T-cell (primary cell): ENCODE measurements at places on chromosomes 1 and 21.

DNA sequence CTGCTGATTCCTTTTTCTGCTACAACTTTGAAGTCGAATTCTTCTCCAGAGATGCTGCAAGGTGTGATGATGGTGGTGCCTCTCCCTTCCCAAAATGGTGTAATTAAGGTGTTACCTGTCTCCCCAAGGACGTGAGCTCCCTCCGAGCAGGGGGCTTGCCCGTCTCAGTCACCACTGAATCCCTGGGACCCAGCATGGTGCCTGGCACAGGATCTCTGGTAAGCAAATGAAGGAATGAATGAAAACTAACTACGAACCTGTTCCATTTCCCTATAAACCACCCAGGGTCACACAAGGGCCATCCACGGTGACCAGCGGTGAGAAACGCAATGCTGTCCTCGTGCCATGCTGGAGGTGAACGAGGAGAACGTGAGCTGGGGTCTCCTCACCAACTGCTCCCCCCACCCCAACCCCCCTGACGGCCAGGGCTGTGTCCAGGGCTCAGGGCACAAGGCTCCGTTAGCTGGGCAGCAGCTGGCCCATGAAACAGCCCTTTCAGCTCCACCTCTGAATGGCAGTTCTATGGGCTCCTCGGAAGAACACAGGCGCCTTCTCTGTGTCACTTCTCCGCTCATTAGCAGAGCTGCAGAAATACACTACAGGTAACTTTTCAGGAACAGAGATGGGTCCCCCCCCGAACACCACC is 2.2 kb upstream of the MATN1 start:
- no peak for DNase-seq

DNA sequence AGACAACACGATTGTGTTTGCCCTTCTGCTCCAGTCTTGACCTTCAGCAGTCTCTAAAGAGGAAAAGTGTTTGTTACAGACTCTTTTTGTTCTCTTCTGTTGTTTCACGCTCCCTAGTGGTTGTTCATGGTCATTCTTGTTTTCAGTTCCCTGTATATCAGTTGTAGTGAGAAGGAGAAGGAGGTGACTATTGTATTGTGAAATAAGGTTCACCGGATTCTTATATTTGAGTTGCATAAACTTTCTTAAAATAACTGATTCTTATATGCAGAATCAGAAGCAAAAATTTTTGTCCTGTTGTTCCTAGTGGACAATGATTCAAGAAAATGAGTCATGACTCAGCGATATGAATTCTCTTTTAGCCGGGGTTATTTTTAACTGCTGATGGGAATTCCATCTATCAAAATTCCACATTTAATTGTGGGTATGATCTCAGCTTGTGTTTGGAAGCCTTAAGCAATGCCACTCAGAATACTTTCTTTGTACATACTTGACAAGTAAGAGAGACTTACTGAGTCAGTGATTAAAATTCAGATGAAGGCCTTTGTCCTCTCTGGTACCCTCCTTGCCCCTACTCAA is 152.2 kb downstream of the CLEC20A start:
- DNase-seq, result no peak

DNA sequence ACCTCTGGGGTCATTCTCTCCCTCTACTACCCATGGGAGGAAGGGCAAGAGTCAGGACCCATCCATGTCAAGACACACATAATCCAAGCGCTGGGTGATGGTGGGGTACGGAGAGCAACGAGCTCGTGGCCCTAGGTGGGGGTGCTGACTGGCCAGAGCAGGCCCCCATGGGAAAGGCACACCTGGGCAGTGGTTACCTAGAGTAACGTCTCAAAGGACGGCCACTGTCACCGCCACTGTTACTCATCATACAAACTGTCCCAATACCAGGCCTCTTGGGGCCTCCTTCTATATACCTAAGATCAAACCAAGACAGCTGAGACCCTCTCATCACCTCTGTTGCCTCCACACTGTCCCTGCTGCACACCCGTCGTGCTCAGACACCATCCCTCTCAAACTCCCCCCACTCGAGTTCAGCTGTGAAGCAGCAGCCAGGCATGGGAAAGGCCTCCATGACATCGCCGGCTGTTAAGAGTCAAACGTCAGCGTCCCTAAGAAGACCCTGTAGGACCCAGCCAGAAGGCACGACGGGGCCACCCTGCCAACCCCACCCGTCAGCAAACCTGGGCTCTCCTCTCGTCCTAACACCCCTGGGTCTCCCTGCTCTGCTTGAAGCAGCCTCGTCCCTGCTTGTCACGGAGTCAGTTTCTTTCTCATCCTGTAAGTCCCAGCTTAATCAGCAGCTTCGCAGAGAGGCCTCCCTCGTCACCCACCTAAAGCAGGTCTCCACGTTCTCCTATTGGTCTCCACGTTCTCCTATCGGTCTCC is 15.3 kb downstream of the NPHP4 start:
- no peak for DNase-seq

GRCh38 chr1:43890815-43891214 is 42.8 kb upstream of the ARTN start:
- no peak for DNase-seq

DNA sequence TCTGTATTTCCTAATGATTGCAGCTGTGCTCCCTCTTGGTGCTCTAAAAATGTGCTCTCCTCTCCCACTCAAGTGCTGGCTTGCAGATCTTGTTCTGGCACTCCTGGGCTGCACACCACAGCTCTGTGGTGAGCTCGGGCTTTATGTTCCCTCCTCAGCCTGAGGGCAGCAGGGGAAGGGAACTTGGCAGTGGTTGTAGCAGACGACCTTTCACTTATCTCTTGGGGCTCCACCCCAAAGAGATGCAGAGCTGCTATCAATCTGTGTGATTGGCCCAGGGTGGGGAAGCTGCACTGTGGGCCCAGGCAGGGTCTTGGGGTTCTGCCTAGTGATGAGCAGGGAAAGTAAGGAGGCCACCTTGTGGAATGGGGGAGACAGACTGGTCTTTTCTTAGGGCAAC is 143.5 kb upstream of the GORAB start:
- no peak for DNase-seq

GRCh38 chr1:7857000-7857399 is 4.1 kb upstream of the UTS2 start:
- no peak for DNase-seq

- DNase-seq, result no peak
These were observed 267.9 kb downstream of the HHAT start for GRCh38 chr1:210596641-210597040.

GRCh38 chr1:151774256-151774922 is 11.1 kb upstream of the MRPL9 start:
- no peak for DNase-seq

DNA sequence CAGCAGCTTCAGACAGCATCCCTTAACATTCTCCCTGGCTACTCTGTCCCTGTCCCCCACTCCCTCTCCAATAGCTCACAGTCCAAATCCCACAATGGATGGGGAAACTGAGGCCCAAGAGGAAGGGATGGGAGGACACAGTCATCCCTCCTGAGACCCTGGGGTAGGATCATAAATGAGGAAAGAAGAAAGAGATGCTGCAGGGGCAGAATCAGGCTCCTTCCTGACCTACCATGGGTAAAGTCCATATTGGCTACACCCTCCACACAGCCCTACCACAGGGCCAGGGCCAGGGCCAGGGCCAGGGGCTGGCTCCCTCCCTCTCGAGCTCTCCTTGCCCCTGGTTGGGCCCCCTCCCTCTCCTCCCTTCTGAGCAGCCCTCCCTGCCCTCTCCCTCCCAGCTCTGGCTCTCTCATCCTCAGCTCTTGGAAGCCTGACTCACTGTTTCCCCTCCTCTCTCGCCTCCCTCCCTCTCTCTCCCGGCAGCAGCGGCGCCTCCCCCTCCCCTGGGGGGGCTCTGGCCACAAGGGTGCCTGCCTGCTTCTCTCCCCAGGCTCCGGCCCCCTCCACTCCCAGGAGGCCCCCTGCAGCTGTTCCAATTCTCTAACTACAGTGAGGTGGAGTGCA is 4.9 kb downstream of the AHDC1 start:
- DNase-seq, result no peak

DNA sequence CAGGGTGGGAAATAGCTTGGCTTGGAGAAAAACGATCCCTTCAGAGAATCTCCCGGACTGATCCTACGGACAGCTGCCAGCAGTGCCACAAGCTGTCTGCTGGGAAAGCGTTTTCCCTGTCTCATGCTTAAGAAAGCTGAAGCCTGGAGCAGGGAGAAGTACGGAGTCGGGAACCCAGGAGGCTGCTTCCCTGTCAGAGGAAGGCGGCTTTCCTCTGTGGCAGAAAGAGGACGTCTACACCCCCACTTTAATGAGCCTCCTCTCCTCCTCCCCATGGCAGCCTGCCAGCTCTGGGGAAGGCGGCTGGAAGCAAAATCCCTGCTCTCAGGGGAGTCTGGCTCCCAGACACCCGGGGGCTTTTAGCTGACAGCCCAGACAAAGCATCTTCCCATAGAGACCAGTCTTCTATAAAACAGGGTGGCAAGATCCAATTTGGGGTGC is 7.3 kb downstream of the KIF21B start:
- no peak for DNase-seq

DNA sequence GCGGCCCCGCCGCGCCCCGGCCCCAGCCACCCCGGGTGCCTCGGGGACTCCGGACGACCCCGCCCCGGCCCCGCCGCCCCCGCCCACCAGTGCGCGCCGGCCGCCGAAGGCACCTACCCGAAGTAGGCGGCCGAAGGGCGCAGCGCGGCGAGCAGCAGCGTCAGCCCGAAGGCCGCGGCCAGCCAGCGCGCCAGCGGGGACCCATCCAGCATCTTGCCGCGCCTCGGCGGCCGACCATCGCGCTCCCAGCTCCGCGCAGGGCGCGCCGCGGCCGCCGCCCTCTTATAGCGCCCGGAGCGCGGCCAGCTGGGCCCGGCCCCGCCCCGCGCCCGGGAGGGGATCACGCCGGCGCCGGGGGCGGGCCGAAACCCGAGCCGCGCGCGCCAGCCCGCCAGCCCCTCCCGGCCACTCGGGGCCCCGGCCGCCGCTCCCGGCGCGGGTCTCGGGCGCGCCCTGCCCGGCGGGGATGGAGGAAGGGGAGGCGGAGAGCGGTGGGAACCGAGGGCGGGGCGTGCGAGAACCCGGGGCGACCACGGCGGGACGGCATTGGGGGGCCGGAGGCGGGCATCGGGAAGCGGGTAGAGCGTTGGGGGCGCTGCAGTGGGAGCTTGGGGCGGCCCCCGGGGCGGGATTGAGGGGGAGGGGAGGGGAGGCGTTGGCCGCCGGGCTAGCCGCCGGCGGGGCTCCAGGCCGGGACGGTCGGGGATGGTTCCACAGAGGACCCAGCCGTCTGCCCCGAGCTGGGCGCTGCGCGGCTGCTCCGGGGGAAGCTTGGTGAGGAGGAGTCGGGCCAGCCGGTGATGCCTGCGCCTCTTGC is at the start of gene WNT9A:
WNT9A (minus strand) TSS at position 257 of the 817 bp plus-strand sequence; CDS start at position 212, 45 bp downstream.
- DNase-seq, result no peak

- DNase-seq, result peak; percentile 3
These were observed at the start of gene NTNG1 for GRCh38 chr1:107140703-107141490. Gene NTNG1 (plus strand): TSS chr1:107141039.

DNA sequence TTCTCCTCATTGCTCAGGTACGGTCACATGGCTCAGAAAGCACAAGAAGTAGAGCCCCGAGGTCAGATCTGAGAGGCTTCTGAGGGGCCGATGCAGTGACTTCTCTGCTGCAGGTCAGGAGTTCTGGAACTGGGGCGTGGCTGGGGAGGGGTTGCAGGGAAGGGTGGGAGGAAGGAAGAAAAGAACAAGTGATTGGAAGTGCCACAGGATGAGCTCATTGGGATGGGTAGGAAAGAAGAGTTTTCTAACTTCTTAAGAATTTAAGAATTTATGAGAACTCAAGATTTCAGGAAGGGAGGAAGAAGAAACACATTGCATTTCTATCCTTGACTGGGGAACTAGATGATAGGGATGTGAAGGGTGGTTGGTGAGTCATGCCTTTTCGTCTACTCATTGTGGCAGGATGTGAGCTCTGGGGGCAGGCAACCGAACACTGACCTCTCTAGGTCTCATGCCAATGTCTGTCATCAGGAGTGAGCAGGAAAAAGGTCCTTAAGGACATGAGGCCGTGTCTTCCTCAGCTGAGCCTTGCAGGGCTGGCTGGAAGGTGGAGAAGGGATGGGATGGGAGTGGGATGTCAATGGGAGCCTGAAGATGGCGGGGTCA is 497 bp downstream of the FCRLB start:
- no peak for DNase-seq

DNA sequence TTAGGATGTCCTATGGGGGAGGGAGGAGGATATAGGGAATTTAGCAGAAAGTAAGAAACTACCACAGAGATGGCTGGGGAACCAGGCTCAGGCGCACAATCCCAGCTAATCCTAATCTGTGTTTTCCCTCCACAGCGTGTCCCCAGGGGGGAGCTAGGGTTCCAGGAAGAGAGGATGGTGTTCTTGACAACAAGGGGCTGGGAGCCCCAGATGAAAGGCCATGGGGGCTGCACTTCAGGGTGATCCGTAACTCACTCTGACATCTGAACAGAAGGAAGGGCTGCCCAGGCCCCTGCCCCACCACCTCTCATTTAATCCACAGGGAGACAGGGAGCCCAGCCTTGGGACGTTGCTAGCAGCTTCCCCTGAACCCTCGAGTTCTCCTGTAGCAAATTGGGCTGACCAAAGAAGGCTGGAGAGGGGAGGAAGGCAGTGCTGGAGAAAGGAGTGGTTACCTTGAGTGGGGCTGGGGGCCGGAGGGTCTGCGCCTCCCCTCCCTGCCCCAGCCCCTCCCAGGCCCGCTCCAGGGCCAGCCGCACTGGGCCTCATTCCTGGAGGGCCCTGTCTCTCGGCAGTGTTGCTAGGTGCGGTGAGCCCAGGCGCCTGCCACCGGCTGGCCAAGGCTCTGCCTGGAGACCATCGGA is 131.7 kb downstream of the TMEM53 start:
- no peak for DNase-seq

DNA sequence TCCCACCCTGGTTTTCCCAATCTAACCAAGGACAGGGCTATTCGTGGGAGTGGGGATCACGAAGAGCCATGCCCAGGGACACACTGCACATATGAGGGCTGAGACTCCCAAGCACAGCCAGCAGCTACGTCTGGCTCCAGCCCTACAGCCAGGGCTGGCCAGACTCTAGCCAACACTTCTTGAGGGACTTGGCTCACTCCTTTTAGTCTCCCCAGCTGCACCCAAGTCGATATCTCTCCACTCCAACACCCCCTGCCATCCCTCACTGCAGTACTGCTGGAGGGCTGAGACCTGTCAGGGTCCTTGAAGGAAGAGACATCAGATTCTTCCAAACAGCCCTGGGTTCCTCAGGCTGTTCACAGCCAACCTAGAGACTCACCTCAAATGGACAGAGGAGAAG is 62.6 kb downstream of the CD46 start:
- no peak for DNase-seq

DNA sequence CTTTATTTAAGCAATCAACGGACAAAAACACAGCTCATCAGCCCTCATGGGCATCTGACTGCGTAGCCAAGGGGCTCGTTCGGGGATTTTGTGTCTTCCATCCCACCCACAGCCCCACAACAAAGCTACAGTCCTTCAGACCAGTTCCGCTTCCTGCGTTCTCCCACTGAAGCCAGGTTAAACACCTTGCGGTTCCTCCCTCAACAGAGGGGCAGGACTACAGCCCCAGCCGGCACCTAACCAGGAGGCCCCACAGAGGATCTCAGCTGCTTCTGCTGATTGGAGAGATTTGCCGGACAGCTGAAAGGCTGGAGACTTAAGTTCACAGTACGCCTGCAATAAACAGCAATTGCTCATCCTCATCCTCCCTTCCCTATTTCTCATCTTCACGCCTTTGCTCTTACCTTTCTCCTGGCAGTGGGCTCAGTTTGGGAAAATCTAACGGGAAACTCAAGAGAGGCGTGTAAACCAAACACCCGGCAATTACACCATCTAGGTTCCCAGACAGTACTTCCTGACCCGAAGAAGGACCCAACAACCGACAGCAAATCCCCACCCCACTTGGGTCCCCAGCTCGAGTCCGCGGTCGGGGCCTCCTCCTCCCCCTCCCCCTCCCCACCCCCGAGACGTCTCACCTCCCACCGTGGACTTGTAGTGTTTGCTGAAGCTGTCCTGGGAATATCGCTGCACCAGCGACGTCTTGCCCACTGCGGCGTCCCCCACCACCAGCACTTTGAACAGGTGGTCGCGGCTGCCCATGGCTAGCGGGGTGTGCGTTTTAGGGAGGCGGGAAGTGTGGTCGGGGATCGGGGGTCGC is 876 bp downstream of the RAB29 start:
- DNase-seq, result peak; percentile 16
